MG63 (cell line): ENCODE measurements at places on chromosomes 2 and 18.
A peak's percentile ranks its signal among the peaks of the same experiment; 100 is the strongest.

DNA sequence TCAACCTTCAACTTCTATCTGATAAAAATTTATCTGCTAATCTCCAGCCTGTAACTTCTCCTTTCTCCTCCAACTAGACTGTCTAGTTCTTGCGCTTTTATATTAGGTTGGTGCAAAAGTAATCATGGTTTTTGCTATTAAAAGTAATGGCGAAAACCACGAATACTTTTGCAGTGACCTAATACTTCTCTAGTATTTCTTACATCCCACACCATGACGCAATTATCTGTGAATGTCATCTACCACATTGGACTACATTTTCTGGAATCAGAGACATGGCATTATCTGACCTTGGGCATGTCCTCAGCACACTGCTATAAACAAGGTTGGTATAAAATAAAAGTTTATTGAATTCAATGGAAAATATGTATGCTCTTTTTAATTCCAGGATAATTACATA, 370.2 kb upstream of the LYPD1 start:
- DNase-seq: no peak

- no peak for DNase-seq
These were observed 162.8 kb downstream of the ZNF407 start for GRCh38 chr18:74760436-74760835.

GRCh38 chr2:151204756-151205155, 56.9 kb downstream of the RBM43 start:
- no peak for DNase-seq

GRCh38 chr2:113981404-113982134, 91.7 kb downstream of the ACTR3 start:
- no peak for DNase-seq

- peak; percentile 12 for DNase-seq
These were observed 14.0 kb upstream of the PRKCE start for GRCh38 chr2:45637440-45637839.

- DNase-seq: no peak
These were observed 356.7 kb downstream of the NYAP2 start for GRCh38 chr2:225756198-225756597.

DNA sequence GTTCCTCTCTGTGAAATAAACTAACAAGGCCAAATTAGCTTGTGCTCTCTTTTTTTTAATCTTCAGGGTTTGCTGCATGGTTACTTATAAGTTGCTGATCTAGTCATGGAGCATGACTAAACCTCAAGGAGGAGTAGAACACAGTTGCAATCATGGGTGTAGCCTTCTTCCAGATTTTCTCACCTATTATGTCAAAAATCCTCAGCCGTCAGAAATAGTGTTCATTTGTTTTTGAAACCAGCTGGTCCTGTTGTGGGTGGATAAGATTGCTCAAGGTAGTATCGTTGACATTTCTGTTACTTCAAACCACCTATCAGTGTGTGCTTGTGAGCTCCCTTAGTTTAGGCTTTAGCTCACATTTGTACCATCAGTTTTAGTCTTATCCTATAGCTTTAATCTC, 11.2 kb downstream of the RELCH start:
- DNase-seq: no peak

GRCh38 chr2:14324308-14324707, 308.2 kb upstream of the LRATD1 start:
- DNase-seq: no peak

GRCh38 chr2:183993052-183993451, 605.3 kb upstream of the ZNF804A start:
- no peak for DNase-seq

DNA sequence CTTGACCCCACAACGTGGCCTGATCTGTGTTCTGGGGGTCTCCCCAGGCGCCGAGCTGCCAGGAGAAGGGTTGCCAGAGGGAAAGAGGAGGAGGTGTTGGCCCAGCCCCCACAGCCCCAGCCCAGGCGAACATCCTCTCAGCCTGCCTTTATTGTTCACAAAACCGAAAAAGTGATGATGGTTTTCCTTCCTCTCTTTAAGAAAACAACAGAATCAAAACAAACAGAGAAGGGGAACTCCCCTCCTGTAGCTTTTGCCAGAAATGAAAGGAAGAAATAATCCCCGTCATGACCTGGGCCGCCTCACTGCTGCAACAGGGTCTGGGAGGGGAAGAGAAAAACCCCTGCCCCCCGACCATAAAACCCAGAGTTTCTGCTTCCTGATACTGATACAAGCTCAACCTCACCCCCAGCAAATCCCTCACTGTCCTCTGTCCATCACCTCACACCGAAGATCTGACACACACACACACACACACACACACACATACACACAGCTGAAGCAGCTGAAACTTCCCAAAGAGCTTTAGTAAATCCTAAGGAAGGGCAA, 52.0 kb downstream of the ZFP36L2 start:
- DNase-seq: no peak

DNA sequence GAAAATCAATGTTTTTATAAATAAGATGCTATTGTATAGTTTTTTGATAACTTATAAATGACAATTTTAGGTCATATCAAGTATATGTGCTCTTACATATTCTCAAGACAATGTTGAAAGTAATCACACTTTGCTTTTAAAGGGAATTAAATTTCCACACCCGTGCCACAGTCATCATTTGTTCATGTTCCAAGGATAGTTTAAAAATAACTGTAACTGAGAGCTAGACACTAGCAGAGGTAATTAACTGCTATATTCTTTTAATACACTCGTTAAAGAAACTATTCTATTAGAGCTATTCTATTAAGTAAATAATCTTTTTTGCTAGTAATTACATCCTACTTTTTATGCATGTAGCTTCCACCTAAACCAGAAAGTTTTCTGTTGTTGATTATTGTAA, 18.0 kb downstream of the GEN1 start:
- no peak for DNase-seq

DNA sequence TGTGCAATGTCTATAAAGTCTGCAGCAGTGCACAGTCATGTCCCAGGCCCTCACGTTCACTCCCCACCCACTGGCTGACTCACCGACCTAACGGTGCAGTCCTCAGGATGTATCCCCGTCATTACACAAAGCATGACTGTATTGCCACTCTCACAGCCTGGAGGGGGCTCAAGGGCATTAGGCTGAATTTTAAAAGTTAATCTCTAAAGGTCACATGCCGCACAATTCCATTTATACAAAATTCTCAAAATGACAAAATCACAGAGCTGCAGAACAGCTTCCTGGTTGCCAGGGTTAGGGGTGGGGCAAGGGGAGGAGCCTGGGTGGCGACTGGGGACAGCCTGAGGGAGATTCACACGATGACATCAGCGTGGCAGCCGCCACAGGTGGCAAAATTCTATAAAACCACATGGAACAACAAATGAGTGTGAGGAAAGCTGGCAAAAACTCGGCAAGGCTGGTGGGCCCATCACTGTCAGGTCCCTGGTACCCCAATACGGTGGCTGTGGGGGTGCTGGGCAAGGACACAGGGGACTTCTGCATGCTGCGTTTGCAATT, 97.6 kb downstream of the NDUFA10 start:
- DNase-seq: peak; percentile 92
